ENCODE measurements at places on chromosomes 5 and 9. TPM values are rescaled to one million over a fixed set of nuclear protein-coding genes. Genes with fewer than 3 reads are reported as not detected.
A peak's percentile ranks its signal among the peaks of the same experiment; 100 is the strongest.

Gene SPATA31A7
- total RNA-seq, result not detected

Gene TRAF2
- total RNA-seq, result 54.4 TPM

Gene SLC2A6
- total RNA-seq, result 1.2 TPM

Gene FAM81B
- total RNA-seq, result not detected

Gene CARTPT
- total RNA-seq, result not detected

Gene PTGES
- total RNA-seq, result not detected

Gene PCA3
- not detected for total RNA-seq

Gene TBC1D2
- 6.4 TPM for total RNA-seq

Gene CDKN2B
- 0.76 TPM for total RNA-seq

DNA sequence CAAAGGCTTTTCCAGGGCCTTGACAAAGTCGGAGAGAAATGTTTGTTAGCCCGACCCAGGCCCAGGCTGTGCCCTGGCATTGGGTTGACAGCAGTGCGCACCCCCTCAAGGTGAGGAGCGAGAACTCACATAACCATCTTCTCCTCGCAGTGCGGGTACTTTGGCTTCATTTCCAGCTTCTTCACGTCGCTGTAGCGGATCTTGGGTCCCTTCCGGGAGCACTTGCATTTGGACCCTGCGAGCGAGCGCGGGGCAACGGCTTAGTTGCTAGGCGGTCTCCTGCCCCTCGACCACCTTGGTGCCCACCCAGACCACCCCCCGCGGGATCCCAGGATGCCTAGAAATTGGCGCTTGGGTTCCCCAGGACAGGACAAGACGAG lies 496 bp downstream of the CXCL14 start:
- no peak for ATAC-seq

DNA sequence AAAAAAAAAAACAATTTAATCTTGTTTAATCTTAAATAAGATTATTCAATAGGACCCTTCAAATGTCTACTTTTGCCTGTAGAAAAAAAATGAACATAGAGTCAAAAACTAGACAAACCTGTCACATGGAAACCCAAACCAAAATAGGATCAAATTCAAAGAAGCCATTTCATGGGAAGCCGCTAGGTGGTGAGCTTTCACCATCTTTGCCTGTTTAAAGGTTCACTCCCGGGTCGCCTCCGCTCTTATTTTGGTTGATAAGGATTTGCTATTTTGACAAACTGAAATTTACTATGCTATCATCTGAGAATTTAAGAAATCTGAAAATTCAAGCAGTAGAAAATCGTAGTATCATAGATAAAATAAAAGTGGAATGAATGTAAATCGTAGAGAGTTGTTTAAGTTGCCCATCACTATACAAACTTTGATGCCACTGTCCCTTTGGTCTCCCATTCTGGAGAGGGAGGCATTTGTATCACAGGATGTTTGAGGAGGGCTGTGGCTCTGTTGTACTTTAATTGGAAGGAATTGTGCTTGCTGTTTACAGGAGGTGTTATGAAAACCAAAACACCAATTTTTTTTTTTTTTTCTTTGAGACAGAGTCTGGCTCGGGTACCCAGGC lies 43.5 kb upstream of the DNAH5 start:
- ATAC-seq, result no peak

DNA sequence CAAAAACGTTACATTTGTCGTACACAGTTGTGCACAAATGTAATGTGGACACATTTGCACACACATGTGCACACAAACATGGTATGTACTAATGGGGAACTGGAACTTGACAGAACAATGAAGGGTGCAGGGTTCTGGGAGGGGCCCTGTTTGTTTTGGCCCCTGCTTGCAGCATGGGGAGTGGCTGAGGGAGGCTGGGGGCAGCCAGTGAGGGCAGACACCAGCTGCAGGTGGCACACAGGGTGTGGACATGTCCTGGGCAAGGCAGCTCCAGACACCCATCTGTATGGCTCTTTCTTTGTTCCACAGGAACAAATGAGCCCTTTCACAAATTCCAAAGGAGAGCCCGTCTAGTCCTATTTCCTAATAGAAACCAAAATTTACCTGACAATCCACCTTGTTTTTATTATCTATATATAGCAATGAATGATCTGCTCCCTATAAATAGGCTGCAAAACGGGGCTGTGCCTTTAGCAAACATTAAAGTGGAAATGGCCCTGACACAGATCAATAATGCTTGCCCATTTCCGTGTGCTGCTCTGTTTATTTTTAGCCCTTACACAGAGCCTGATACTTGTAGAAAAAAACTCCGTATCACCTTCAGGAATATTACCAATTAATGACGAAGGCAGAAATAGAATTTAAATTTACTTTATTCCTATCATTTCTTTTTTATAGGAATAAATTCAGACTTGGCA lies 26.4 kb downstream of the MARCHF3 start:
- no peak for ATAC-seq

- ATAC-seq, result no peak
Measured at GRCh38 chr5:65969539-65970393, 43.4 kb downstream of the ERBIN start.

- ATAC-seq, result no peak
Measured at GRCh38 chr9:20853866-20854265, 169.8 kb downstream of the FOCAD start.

- no peak for ATAC-seq
Measured at GRCh38 chr5:73900566-73900965, 274.6 kb downstream of the ARHGEF28 start.

GRCh38 chr9:108109927-108110690 lies 620.5 kb upstream of the KLF4 start:
- no peak for ATAC-seq

GRCh38 chr9:132144708-132145365 lies 17.0 kb upstream of the NTNG2 start:
- peak; percentile 97 for ATAC-seq

- peak; percentile 7 for ATAC-seq
Measured at GRCh38 chr9:77648234-77649108, at the start of gene GNA14. Gene GNA14, minus strand, starts transcription at chr9:77648322. Its CDS starts 529 bp downstream, at chr9:77647793.

DNA sequence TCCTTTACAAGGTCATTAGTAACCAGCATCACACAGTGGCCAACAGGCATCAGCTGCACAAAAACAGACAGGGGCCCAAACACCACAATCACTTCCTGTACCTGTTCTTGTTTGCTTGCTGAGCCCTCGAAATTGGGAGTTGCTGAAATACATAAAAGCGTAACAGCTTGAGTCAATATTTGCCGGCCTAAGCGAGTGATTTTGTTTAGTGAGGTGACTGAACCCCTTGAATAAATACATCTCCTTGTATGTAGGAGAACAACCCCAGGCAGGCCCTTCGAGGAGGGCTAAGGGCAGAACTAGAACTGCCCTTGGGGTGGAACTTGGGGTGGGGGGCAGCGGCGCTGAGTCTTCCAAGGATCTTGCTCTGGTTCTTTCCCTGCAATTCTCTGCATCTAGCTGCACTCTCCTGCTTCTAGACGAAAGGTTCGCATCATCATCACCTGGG lies 502.5 kb downstream of the RASEF start:
- ATAC-seq, result no peak

DNA sequence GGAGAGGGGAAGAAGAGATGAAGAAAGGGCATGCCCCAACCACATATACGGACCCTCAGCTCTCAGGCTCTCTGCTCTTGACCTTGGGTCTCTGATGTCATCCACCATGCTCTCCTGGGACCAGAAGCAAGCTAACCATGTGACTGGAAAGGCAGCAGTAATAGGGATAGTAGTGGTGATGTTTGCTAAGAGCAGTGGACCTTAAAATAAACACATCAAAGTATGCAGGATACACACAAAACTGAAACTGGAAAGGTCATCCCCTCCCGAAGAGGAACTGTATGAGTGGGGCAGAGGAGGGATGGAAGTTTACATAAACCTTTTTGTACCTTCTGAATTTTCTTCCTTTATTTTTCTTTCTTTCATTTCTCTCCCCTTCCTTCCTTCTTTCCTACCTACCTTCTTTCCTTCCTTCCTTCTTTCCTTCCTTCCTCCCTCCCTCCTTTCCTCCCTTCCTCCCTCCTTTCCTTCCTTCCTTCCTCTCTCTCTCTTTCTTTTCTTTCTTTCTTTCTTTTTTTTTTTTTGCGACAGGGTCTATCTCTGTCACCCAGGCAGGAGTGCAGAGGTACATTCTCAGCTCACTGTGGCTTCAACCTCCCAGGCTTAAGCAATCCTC lies 8.1 kb upstream of the PTPN3 start:
- no peak for ATAC-seq

DNA sequence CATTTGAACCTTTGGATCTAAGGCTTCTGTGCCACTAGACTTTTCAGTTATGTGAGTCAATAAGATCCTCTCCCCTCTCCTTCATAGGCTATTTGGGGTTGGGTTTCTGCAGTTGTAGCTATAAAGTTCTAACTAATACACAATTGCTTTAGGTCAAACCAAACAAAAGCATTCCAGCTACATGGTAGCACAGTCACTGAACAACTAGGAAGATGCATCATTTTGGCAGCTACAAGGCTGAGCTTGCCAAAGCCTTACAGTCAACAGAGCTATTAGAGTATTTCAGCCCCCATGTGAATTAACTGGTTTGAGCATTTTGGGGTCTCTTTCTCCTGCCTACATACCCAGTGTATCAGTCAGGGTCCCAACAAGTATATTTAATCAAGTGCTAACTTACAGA lies 234.6 kb downstream of the ZNF608 start:
- ATAC-seq, result no peak

- ATAC-seq, result peak; percentile 72
Measured at GRCh38 chr9:89642789-89643188, 38.0 kb downstream of the GADD45G start.

- ATAC-seq, result no peak
Measured at GRCh38 chr5:83488821-83489220, 17.3 kb downstream of the VCAN start.

- ATAC-seq, result no peak
Measured at GRCh38 chr5:68285851-68286611, 70.5 kb downstream of the PIK3R1 start.

GRCh38 chr5:156892223-156892622 lies 42.1 kb downstream of the PPP1R2B start:
- no peak for ATAC-seq

- no peak for ATAC-seq
Measured at GRCh38 chr5:87127956-87128687, 139.6 kb upstream of the RASA1 start.

DNA sequence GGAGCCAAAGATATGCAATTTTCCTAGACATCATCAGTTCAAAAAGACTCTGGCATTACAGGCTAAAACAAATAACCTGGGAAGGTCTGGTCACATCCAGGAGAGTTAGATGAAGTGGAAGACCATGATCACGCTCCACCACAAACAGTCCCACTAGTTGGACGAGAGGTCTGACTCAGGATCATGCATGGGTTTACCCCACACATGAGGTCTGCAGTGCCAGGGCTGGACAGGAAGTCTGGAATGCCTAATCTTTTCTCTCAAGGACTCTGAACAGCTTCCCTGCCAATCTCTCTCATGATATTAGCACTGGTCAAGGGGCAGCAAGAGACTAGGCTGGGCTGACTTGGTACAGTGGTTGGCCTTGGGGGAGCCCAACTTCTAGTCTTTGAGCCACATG lies 7.1 kb downstream of the PRUNE2 start:
- no peak for ATAC-seq

DNA sequence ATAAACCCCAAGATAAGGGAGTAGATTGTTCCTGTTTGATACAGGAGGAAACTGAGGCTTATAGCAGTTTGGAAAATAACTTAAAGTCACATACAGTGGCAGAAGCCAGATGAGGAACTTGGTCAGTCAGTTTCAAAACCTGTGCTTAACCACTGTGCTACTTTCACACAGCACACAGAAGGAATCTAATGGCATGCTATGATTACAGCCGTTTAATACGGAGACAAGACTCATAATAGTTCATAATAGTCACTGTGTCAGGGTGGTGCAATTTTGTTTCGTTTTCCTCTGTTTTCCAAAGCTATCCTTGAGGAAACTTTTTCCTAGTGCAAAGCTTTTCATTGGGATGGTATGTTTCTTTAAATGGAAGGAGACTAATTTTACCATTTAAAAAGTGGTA lies 112.3 kb downstream of the GCNT1 start:
- ATAC-seq, result peak; percentile 89

DNA sequence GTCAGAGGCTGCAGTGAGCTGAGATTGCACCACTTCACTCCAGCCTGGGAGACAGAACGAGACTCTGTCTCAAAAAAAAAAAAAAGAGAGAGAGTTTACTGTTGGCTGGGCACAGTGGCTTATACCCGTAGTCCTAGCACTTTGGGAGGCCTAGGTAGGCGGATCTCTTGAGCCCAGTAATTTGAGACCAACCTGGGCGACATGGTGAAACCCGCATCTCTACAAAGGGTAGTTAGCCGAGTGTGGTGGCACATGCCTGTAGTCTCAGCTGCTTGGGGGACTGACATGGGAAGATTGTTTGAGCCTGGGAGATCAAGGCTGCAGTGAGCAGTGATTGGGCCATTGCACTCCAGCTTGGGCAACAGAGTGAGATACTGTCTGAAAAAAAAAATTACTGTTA lies 12.6 kb downstream of the HABP4 start:
- ATAC-seq, result no peak

GRCh38 chr5:103272377-103272776 lies 13.8 kb downstream of the MACIR start:
- no peak for ATAC-seq

- ATAC-seq, result no peak
Measured at GRCh38 chr5:51347704-51348103, 35.5 kb upstream of the ISL1 start.

GRCh38 chr9:129177443-129177790 lies 644 bp downstream of the IER5L start:
- ATAC-seq, result peak; percentile 1

DNA sequence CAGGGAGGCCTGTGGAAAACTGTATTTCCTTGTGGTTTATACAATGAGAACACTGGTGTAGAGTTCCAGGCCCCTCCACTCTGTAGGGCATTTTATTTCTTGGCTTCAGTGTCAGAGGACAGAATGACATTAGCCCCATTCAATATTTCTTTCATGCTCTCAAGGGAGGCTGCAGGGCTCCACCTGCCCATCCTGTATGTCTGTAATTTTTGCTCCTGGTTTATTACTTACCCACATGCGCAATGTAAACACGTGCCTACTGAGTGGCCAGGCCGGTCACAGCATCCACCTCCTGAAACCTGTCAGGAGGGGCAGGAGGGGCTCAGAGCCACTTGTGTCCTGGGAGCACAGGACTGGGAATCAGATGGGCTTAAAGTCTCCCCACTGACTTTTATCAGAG lies 82.4 kb downstream of the GADD45G start:
- ATAC-seq, result no peak

DNA sequence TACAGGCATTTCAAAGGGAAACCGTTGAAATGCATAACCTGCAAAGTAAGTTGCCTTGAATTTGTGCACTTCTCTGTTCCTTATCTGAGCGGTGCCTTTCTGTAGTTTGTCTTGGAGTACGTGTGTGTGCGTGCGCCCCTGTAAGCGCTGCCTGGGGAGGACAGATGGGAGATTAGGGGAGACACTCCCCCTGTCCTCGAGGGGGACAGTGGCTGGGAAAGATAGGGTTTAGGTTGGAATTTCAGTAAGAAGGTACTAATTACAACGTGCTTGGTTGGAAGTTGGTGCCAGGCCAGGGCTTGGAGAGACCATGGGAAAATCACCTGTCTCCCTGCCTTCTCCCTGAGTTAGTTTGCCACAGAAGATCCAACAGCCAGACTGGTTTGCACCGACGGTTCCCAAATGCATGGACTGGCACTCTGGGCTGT lies 73.2 kb downstream of the PIK3R1 start:
- ATAC-seq, result peak; percentile 9
